RPMI7951 (cell line): ENCODE measurements at places on chromosomes 7 and 10. TPM values are rescaled to one million over a fixed set of nuclear protein-coding genes. Genes with fewer than 3 reads are reported as not detected.

DNA sequence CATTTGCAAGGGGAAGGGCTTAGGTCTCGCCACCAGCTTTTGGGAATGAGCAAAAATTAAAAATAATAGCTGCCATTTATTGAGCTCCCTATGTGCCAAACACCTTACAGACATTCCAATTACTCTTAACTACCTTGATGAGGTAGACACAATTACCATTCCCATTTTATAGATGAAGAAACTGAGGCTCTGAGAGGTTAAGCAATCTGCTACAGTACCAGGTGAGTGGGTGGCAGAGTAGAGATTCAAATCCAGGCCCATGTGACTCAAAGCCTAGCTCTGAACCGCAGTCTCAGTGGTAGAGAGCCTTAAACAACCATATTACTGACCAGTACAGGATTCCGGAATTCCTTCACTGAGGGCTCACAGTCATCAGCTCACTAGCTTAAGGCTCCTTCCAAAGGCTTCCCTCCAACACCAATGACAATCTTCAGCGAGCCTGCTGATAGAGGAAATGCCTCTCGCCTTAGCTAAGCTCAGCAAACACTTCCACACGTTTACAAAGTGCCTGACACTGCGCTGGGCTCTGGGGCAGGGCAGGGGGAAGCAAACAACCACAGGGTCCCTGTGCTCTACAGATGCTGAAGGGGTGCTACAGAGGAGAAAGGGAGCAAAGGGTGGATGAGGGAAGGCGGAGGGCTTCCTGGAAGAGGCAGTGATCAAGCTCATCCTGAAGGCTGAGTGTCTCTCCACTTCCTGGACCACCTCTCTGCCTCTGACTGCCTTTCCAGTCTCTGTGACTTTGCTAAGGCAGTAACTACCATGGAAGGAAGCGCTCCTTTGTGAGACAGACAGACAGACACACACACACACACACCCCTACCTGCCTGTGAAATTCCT is 7.4 kb downstream of the LRRC20 start:
- DNase-seq: no peak

- DNase-seq: no peak
These were observed 140.5 kb downstream of the ARL4A start for GRCh38 chr7:12827920-12828319.

DNA sequence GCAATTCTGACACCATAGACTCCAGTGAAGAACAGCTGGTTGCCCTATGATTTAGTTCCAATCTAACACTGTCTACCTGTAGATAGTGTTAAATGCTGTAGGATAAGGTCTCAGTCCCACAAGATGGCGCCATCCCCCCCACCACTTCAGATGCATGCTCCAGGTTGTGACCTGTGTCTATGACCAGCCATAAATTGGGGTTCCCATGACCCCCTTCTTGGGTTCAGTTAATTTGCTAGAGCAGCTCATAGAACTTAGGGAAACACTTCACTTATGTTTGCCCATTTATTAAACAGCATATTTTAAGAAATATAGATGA is 13.1 kb downstream of the CCSER2 start:
- DNase-seq: no peak

- no peak for DNase-seq
These were observed 20.4 kb downstream of the ITGB8 start for GRCh38 chr7:20350996-20351692.

- peak; percentile 97 for DNase-seq
These were observed 105.1 kb upstream of the ADCY1 start for GRCh38 chr7:45469103-45469502.

GRCh38 chr10:114102256-114102655 is 58.6 kb downstream of the ADRB1 start:
- no peak for DNase-seq

DNA sequence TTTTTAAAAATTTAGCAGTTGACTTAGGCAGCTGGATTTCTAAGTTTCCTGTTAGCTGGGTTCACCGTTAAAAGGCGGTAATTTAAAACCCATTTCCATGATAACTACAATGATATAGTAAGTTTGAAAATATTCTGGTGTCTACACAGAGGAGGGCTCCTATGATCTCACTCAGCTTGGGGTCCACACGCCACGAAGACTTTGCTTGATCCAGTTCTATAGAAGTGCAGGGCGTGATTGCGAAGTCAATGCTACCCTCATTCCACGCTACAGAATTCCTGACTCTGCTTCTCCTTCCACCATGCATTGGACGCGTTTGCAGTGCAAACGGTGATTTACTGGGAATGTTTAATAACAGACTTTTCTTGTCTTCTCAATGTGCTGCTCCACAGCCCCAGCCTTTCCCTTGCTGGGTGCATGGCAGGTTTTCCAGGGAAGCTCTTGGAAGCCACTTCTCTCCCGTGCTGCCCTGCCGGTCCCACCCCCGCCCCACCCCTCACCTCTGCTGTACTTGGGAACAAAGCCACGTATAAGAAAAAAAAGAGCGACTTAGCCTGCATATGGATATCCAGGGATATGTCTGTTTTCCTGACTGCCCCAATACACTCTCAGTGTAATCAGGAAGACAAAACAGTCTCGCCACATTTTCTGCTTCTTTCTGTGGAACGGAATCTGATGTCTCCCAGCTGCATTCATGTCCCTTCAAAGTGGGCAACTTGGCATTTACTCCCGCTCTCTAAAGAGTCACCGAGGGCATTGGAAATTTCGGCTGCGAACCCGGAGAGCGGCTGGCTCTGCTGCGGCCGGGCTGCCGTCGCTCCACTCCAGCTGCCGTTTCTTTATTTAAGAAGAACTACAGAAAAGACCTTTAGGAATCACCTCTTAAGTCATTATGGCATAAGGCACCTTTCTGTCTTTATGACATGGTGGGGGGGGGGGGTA is 434.4 kb upstream of the MGMT start:
- no peak for DNase-seq

- DNase-seq: no peak
These were observed 342.6 kb downstream of the TCERG1L start for GRCh38 chr10:130968964-130969363.

GRCh38 chr10:97234400-97234799 is 48.6 kb upstream of the SLIT1 start:
- peak; percentile 18 for DNase-seq

GRCh38 chr7:28488061-28488791 is 75.9 kb downstream of the CREB5 start:
- no peak for DNase-seq

- DNase-seq: no peak
These were observed 15.3 kb downstream of the POT1 start for GRCh38 chr7:124914298-124914697.

DNA sequence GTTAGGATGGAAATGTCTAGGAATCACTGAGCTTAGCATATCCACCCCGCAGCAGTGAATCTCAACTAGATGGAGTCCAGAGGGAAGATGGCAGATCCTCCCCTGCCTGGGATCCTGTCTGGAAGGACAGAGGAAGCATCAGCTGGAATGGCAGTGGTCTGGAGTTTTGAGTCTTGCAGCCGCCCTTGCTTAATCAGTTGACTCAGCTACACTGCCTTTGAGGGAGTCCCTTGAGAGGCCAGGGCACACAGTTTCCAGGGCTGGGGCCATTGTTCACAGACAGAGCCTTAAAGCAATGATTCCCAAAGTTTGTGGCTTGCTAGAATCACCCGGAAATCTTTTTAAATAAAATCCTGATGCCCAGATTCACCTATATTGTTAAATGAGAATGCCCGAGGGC is 128.1 kb downstream of the NT5C2 start:
- no peak for DNase-seq

DNA sequence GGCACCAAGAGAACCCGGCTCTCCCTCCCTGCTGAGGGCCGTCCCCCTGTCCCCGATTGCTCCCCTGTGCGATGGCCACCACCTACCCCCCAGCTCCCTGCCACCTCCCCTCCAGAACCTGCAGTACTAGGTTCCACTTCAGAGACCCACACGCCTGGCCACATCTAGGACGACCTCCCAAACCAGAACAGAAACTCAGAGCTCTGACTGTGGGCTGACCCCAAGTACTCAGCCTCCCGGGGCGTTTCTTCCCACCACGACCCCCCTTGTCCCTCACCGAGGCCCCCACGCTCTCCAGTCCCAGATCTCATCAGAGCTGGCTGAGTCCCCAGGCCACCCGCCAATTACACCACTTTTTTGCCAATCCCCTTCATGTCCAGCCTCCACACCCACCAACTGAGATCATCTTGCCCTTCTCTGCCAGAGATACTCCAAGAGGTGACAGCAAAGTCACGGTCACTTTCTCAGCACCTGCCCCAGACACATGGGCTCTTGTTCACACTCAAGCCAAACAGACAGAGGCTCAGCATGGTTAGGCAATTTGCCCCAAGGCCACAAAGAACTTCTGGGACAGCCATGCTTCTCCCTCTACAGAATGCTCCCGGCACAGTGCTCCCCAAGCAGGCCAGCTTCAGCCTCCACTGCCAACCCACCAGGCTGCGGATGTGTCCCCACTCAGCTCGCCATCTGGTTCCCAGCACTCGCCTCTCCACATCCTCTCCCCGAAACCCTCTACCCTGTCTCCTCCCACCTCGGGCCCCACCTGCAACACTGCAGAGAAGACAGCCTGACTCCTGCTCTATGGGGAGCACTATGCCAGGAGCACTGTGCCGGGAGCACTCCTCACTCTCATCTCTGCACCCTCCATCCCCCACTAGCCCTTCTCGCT is 4.7 kb downstream of the TMEM120A start:
- DNase-seq: no peak

- DNase-seq: no peak
These were observed 19.2 kb downstream of the SMNDC1 start for GRCh38 chr10:110285501-110285900.

- peak; percentile 51 for DNase-seq
These were observed 4.4 kb upstream of the PDLIM1 start for GRCh38 chr10:95295031-95295755.

GRCh38 chr10:21487416-21488180 is 37.9 kb downstream of the SKIDA1 start:
- DNase-seq: no peak

GRCh38 chr7:81680120-81680519 is 89.7 kb downstream of the HGF start:
- DNase-seq: no peak

Gene GPR22
- total RNA-seq: not detected in 2 replicates

Gene MYH16
- 1.1 and 1.2 TPM in 2 replicates for total RNA-seq

Gene BMI1
- 95.8 and 114 TPM in 2 replicates for total RNA-seq

Gene TAS2R41
- total RNA-seq: not detected in 2 replicates

Gene TNPO3
- 53.4 and 59.0 TPM in 2 replicates for total RNA-seq

Gene VSTM2A
- 0.49 TPM in 1 of 2 replicates, not detected in the other for total RNA-seq

Gene GTPBP10
- total RNA-seq: 27.5 and 28.1 TPM in 2 replicates

Gene GATA3
- total RNA-seq: 2.5 and 4.0 TPM in 2 replicates

Gene SPDYE5
- not detected in 2 replicates for total RNA-seq

Gene ZP3
- total RNA-seq: 5.5 and 6.1 TPM in 2 replicates

Gene PNLIP
- not detected in 2 replicates for total RNA-seq

Gene AGR2
- total RNA-seq: not detected in 2 replicates

Gene TSPAN33
- total RNA-seq: 1.1 and 2.1 TPM in 2 replicates

Gene FAM13C
- 3.4 and 4.1 TPM in 2 replicates for total RNA-seq
